Smooth muscle cell of the coronary artery (primary cell): ENCODE measurements at places on chromosomes 13 and 19. TPM values are rescaled to one million over a fixed set of nuclear protein-coding genes. Genes with fewer than 3 reads are reported as not detected.

Gene PTH2
- total RNA-seq = not detected in 2 replicates

Gene ETV2
- 0.23 and 0.47 TPM in 2 replicates for total RNA-seq

Gene FFAR1
- total RNA-seq = not detected in 2 replicates

Gene ZNF320
- 9.0 and 12.6 TPM in 2 replicates for total RNA-seq

Gene SPTBN4
- total RNA-seq = 1.2 and 7.8 TPM in 2 replicates

Gene ADAMTSL5
- 1.3 and 2.6 TPM in 2 replicates for total RNA-seq

Gene KLF1
- 0.12 TPM in 1 of 2 replicates, not detected in the other for total RNA-seq

Gene PSG7
- not detected in 2 replicates for total RNA-seq

Gene ADGRE2
- total RNA-seq = under 0.01 and 0.35 TPM in 2 replicates

Gene ZNF333
- 15.0 and 20.1 TPM in 2 replicates for total RNA-seq

Gene ZNF382
- total RNA-seq = 3.7 and 7.3 TPM in 2 replicates

Gene NLRP4
- total RNA-seq = not detected in 2 replicates

Gene VN1R2
- total RNA-seq = 0.08 TPM in 1 of 2 replicates, not detected in the other

Gene C19orf85
- total RNA-seq = not detected in 2 replicates

Gene POSTN
- total RNA-seq = 24.5 and 1,786 TPM in 2 replicates

Gene ZNF154
- 4.4 and 4.9 TPM in 2 replicates for total RNA-seq

Gene GPC5
- 0.12 TPM in 1 of 2 replicates, not detected in the other for total RNA-seq

Gene C1QTNF9B
- total RNA-seq = not detected in 2 replicates

Gene PRTN3
- not detected in 2 replicates for total RNA-seq
